ENCODE measurements at places on chromosomes 5 and 9. TPM values are rescaled to one million over a fixed set of nuclear protein-coding genes. Genes with fewer than 3 reads are reported as not detected.
A peak's percentile ranks its signal among the peaks of the same experiment; 100 is the strongest.

Gene PCDHA1
- not detected for total RNA-seq

Gene MARCHF6
- total RNA-seq = 40.7 TPM

Gene LARP1
- 142 TPM for total RNA-seq

Gene BRD8
- 21.5 TPM for total RNA-seq

Gene TAF11L7
- total RNA-seq = not detected

Gene PCBD2
- 6.6 TPM for total RNA-seq

Gene SLC6A7
- total RNA-seq = not detected

Gene PPP3R2
- total RNA-seq = not detected

Gene PCDHGB3
- total RNA-seq = 1.3 TPM

Gene OGN
- total RNA-seq = not detected

Gene CXXC5
- total RNA-seq = 167 TPM

Gene STXBP1
- 23.8 TPM for total RNA-seq

DNA sequence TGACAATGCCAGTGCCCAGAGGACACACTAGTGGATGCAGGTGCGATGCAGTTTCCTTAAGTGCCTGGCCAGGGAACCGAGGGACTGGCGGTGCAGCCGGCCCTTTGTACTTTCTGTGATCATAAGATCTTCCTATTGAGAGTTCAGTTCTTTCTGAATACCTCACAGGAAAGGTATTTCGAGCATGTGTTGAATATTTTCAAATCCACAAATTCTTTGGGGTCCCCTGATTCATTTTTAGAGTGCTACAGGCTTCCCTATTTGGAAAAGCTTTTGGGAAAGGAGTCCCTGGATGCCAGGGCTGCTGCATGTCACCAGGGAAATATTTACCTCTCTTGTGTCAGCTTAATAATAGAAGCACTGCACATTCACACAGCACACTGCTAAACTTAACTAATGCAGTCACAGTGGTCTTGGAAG is 281.5 kb downstream of the GADD45G start:
- DNase-seq = peak; percentile 14

- no peak for DNase-seq
Observed at GRCh38 chr9:20784196-20784595, 100.1 kb downstream of the FOCAD start.

GRCh38 chr9:130817914-130818313 is 17.1 kb upstream of the ABL1 start:
- DNase-seq = no peak

- no peak for DNase-seq
Observed at GRCh38 chr5:72383726-72384125, 63.6 kb downstream of the PTCD2 start.

GRCh38 chr5:84650429-84650828 is 265.7 kb upstream of the EDIL3 start:
- DNase-seq = no peak

DNA sequence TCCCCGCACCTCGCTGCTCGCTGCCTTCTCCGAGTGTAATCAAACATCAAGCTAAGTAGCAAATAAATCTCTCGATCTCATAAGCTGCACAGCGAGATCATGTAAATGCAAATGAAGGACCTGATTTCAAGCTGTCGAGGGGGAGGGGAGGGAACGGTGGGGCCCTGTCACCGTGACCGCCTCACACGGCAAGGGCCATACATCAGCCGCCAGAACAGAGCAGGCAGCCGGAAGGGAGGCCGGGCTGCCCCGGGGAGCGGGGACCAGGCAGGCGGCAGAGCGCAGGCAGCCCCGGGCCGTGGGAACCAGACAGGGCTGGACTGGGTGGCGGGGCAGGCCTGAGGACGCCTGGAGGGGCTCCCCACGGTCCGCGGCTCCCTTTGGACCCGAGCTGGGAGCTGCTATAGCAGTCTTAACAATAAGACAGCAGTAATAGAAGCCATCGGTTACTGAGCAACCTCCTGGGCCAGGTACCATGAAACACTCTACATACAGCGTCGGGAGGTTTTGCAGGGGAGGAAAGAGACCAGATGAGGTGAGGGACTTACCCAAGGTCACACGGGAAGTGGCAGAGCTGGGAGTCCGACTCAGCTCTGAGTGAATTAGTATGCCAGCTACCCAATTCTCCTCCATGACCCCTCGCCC is 76.8 kb downstream of the CFAP77 start:
- DNase-seq = no peak

DNA sequence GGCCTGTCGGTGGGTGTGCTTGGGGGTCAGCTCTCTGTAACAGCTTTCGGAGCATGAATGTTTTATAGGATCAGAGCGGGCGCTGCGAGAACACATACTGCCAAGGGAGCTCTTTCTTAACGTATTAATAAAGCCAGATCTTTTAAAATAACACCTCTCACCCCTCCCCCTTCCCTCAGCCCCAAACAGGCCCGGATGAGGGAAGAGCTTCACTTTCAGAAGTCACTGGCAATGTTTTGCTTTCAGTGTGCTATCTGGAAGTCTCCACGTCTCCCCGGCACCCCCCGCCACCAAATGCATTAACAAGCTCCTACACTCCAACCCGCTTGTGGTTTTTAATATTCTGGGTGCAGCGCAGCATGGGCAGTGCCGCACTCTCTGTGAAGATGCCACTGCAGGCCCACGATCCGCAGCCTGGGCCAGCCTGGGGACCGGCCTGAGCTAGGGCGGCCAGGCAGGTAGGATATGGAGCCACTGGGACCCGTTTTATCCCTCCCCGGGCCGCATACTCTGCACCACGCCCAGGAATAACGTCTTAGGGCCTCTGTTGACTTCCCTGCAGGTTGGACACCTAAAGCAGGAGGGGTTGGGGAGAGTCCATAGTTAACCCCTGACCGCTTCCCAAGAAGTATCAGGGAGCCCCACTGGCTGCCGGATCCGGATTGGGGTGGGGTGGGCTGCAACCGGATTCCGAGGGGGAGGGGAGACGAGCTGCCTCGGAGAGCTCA is 12.6 kb downstream of the NR2F1 start:
- DNase-seq = no peak

DNA sequence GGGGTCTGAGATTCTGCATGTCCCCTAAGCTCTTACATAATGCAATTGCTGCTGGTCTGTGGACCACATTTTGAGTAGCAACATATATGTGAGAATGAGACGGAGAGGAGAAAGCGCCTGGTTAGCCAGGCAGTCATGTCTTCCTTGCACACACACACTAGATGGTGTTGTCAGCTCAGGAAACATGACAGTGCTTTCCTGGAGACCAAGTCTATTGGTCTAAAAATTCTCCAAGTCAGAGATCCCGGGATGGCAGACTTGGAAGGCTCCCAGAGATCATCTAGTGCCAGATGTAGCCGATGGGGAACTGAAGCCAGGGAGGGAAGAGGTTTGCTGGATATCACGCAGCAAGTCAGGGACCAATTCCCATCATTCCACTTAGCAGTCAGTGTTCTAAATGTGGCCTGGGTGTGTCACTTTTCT is 53.4 kb downstream of the GALNT12 start:
- DNase-seq = no peak

DNA sequence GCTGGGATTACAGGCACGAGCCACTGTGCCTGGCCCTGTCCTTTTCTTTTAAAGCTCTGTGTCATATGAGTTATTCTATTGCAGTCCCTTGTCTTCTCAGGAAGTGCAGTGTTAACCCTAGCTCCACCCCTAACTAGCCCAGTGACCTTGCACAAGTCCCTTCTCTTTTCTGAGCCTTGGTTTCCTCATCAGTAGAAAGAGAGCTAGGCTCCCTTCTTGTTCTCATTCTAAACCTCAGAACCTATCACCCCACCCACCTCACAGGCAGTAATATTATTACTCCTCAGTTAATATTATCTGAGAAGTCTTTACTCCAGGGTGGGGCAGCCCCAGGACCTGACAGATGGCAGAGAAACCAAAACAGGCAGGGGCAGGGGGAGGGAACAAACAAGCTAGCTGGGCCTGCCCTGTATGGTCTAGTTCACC is 7.2 kb downstream of the CYFIP2 start:
- no peak for DNase-seq

DNA sequence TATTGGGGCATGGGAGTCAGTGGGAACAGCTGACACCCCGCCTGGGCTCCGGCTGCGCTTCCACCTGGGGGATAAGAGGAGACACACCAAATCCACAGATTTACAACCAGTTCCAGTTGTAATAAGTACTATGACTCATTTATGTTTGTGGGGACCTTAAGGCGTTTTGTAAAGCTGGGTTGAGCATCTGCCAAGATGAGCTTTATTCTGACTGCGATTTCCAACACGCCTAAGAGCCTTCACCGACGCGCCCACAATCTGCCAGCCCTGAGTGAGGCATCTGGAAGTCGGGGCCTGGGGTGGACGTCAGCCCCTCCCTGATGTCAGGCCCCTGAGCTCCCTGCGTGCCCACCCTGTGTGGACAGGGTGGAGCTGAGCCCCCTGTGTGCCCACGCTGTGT is 14.3 kb upstream of the LHX3 start:
- DNase-seq = no peak

DNA sequence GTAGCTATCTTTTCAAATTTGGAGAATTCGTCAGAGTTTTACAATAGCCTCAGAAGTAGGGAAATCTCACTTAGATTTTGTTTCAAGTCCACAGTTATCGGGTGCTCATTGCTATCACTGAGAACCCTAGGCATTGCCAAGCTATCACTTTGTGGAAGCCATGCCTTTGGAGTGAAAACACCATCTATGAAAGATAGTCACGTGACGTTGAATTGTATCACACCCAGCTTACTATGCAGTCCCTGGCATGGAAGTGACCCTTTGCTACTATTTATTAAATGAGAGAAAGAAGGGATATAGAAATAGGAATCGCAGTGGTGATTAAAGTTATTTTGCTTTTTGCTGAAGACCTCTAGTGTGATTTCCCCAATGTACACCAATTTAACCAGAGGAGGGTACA is 97.2 kb downstream of the AOPEP start:
- no peak for DNase-seq

DNA sequence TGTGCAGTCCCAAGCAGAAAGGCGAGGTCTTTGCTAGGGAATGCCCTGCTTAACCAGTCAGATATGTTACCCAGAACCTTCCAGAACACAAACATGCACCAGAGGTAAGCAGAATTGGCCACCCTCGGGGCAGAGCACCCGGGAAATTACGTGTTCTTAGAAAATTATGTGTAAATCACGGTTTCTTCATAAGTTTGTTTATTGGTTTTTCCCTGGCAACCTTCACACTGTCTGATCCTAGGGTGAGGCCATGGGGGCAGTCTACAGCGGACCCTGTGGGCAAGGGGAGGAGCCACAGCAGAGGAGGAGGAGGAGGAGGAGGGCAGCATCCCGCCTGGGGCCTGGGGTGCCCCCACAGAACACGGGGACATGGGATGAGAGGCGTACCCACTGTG is 31.4 kb downstream of the RXRA start:
- no peak for DNase-seq

DNA sequence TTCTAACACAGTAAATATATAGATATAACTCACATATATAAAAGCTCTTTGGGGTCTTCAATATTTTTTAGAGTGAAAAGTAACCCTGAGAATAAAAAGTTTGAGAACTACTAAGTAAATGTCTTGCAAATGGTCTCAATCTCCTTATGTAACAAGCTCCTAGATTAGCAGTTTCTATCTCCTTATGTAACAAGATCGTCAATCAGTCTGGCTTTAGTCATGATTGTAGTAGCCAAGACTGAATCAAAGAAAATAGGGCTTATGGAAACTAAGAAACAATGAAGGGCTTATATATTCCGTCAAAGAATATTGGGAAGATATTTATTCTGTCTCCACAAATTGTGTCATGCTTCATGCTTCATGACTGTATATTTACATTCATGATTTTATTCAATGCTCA is 22.4 kb upstream of the FREM1 start:
- no peak for DNase-seq

DNA sequence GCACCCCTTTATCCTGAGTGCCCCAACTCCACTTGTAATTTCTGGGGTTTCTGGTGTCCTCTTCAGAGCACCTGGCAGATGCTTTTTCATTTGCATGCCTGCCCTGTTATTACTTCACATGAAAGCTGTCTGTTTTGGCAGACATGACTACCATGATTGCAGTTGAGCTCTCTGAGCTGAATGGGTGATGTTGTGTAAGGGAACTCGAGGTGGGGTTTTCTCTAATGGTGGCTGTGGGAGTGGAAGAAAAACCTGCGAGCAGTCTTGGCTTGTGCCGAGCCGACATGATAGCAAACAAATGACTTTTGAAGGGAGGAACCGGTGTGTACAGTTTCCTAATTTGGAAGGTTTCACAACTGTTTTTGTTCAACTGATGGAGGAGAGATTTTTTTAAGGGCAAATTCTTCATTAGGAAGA is 196.2 kb downstream of the AOPEP start:
- DNase-seq = no peak

GRCh38 chr5:139061274-139061673 is 136.9 kb downstream of the SIL1 start:
- no peak for DNase-seq

GRCh38 chr5:124824637-124825158 is 78.3 kb upstream of the ZNF608 start:
- peak; percentile 14 for DNase-seq

DNA sequence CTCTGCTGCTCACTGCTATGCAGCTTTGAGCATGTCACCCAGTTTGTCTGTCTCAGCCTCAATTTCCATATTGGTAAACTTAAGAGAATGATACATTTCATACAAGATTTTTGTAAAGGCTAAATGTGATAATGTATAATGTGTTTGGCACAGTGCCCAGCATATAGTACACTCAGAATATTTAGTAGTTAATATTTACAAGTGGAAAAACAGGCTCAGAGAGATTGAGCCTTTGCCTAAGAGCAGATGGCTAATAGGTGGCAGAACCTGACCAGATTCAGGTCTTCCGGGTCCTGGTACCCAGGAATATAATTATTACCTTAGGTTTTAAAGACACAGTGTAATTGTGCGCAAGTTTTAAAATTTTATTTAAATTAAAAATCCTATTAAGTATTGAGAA is 46.8 kb upstream of the KIAA1958 start:
- DNase-seq = no peak

DNA sequence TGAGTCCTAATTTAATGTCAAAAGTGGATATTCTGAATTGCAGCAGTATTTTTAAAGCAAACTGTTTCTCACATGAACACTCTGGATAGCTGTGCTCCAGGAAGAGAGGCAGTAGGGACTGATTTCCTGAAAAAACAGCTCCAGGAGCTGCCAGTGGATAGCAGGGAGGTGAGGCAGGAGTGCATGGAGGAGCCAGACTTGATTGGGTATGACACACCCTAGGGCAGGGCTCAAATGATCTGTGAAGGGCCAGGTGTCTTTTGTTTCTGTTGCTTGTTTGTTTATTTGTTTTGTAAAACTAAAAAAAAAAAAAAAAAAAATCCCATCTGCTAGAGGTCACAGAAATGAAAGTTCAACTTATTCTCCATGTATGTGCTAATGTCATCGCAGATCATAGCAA is 83.4 kb downstream of the ADRB2 start:
- DNase-seq = no peak

GRCh38 chr5:180869587-180869986 is 8.5 kb upstream of the ZFP62 start:
- DNase-seq = no peak

GRCh38 chr9:128835246-128836210 is 5.9 kb upstream of the SPOUT1 start:
- DNase-seq = no peak

- no peak for DNase-seq
Observed at GRCh38 chr5:138461343-138462125, 3.7 kb upstream of the EGR1 start.

Measured in kidney epithelial cell (primary cell).